ENCODE measurements at places on chromosomes 6 and 20.

DNA sequence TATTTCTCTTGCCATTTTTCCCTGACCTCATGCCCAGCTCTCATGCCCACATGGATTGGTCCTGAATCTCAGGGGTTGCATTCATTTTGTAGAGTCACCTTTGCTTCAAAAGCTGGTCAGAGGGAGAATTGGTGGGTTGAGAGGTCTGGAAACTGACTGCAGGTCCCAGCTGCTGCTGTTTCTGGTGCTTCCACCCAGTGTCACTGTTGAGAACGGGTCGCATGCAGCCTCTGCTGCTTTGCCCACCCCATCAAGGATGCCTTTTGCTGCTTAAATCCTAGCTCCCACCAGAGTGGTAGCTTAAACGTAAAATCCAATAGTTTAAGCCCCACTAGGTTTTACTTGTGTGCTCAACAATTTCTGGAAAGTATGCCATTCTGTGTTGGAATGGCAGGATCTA is 211.4 kb upstream of the TSHZ2 start:
- DNase-seq = no peak

DNA sequence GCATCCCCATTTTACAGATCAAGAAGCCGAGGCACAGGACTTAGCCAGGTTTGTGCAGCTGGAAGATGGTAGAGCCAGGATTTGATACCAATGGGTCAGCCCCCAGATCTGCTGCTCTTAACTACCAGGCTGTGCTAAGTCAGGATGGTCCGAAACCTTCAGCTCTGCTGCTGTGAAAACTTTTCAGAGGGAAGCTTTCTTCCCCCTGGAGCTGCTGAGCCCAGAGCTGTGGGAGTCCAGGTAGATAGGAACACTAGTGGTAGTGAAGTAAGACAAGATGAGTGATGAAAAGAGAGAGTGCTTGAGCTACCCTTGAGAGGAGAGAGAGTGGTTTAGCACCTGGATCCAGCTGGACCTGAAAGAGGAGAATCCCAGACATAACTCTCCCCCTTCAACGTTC is 230.8 kb downstream of the CDH4 start:
- DNase-seq = no peak

GRCh38 chr6:156848123-156848522 is 70.9 kb downstream of the ARID1B start:
- DNase-seq = no peak

DNA sequence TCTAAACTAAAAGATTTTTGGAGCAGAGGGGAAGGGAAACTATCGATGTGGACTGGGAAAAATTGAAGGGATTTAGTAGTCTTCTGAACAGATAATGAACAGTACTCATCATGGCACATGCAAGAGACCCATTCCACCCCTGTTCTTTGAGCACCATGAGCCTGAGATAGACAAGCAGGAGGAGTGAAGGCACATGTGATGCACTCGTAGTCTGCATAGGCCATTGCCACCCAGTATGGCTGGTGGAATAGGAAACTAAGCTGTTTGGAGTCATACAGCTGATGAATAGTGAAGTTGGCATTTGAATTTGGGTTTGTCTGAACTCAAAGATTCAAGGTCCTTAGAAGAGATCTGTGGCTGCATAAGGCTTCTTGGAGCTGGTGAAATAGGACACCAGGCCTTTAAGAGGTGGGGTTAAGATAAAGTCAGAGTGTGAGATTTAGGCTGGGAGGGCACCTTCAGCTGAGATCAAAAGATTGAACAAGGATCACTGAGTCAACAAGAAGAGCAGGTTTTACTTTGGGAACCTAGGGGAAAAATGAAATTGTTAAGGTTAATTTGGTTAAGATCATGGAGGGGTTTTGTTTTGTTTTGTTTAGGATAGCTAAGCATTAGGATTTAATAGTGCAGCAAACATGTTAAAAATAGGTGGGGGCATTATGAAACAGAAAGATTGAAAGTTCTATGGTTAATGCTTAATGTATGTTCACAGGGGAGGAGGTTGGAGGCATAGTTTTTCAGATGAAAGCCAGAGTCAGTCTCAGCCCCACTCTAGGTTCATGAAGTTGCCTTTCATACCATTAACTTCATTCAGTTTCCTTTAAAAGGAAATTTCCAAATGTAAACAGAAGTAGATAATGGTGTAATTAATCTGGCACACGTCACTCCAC is 148.8 kb downstream of the ARID1B start:
- DNase-seq = no peak

- no peak for DNase-seq
Measured at GRCh38 chr6:37669306-37669705, 28.4 kb downstream of the MDGA1 start.

- no peak for DNase-seq
Measured at GRCh38 chr20:49179368-49180277, 8.5 kb downstream of the STAU1 start.

DNA sequence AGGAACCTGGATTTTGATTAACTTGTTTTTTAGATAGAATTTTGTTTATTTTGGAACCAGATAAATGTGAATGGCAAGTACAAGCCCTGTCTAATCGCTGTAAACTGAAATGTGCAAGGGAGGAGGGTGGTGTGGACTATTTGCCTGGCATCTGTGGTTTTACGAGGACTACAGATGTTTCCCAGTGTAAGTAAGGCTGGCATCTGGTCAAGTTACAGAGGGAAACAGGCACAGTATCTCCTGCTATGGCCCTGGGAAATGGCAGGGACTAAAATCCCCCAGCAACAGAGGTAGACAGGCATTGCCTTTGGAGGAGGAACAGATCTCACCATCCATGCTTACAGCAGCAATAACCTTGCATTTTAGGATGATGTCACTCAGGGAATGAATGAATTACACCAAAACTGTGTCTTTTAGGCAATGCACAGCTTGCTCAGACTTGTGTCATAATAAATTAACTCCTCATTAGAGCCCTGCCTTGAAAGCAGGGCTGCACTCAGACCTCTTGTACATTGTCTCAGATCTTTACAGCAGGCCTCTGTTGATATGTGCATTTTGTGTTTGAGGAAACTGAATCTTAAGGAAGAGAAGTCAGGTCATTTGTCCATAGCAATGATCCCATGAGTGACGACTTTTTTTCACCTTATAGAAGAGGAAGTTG is 96.2 kb downstream of the TCP11 start:
- no peak for DNase-seq

GRCh38 chr20:19888269-19888671 is 128.9 kb upstream of the NAA20 start:
- no peak for DNase-seq

DNA sequence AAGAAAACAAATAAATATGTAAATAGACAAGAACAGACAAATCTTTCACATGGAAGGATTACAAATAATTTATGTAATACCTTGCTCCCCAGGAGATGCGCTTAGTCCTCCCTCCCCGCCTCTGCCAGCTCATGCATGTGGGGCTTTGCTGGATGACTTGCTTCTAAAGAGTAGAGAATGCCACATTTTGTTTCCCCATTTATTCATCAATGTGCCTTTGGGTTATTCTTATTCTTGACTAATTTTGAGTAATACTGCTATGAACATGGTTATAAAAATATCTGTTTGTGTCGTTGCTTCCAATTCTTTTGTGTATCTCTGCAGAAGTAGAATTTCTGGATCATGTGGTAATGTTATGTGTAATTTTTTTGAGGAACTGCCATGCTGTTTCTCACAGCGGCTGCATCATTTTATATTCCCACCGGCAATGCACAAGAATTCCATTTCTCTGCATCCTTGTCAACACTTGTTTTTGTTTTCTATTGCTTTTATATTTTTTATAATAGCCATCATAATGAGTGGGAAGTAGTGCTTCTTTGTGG is 23.8 kb upstream of the DUSP22 start:
- DNase-seq = no peak

- no peak for DNase-seq
Measured at GRCh38 chr6:28977341-28978132, 27.6 kb downstream of the ZNF311 start.

DNA sequence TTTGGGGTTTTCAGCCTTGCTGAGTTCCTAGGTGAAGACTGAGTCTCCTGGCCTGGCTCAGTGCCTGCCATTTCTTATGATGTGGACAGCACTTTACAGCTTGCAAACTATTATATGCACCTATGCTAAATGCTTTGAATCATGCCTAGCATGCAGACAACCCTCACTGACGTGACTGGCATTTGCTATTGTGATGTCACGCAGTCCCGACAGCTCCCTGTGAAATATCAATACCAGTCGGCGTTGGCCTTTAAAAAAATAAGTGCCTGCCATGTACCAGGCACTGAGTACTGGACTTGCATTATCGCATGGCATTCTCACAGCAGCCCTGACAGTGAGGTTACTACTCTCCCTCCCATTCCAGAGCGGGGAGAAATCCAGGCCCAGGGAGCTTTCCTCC is 35.5 kb downstream of the UQCC2 start:
- no peak for DNase-seq

- peak; percentile 34 for DNase-seq
Measured at GRCh38 chr6:147204060-147204785, at the start of gene STXBP5. Gene STXBP5, plus strand, starts transcription at chr6:147204417. Its CDS starts 116 bp downstream, at chr6:147204533.

DNA sequence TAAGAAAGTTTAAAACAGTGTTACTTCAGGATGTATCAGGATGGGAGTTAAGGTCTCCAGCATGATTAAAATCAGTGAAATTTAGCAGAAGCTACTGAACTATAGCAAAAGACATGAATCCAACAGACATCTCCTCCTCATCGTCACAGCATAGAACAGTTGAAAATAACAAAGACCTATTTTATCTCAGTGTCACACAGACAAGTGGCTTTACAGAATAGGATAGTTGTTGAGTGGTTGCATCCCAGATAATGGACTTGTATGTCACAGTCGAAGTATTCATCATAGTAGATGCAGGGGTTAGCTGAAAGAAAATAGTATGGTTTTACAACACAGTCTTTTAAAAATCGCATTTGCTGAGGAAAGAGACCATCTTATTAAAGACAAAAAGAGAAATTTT is 31.2 kb downstream of the CRISP1 start:
- DNase-seq = no peak

DNA sequence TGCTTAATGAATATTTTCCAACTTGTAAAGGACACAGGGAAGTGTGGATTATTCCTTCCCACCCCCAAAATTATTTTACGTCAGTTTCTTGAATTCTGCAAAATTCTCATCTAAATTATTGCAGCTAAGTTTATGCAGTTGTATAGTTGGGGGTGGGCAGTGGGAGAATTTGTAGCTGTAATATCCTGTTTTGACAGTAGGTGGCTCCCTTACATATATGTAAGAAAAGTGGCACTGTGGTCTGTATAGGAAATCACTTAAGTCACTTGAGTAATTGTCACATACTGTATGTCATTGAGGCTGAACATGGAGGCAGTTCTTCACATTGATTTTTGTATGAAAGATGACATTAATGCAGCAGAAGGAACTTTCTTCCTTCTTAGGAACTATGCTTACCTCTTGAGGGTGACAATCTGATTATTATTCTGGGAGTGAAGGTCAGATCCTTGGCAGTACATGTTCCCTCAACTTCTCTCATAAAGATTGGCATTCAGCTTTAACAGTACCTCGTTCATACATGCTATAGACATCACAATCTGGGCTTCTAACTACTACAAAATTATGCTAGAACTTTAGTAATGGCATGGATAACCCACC is 14.6 kb upstream of the CFAP206 start:
- no peak for DNase-seq

DNA sequence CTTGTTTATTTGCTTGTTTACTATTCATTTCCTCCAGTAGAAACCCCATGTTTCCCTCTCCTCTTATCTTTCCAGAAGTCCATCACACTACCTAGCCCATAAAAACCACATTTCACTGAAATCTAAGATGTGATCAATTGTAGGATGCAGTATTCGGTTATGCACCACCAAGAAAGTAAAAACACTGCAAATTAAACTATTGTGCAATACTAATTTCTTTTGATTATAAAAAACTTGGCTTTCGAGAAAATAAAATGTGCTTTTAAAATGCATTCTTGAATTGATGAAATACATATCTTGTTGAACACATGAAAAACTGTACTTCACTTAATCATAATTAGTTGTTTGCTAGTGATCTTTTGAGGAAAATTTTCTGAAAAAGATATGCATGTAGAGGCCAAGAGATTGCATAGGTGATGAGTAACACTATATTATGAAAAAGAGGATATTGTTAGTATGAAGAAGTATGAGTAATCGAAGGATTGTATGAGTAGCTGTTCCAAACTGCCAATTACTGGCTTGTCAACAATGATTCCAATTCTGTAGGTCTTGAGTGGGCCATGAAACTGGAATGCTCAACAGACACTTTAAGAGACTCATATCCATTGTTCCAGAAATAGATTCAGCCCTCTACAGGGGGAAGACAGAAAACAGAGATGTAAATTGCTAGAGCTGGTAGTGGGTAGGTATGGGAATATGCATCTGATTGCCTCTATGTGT is 79.7 kb downstream of the RNF217 start:
- DNase-seq = no peak

DNA sequence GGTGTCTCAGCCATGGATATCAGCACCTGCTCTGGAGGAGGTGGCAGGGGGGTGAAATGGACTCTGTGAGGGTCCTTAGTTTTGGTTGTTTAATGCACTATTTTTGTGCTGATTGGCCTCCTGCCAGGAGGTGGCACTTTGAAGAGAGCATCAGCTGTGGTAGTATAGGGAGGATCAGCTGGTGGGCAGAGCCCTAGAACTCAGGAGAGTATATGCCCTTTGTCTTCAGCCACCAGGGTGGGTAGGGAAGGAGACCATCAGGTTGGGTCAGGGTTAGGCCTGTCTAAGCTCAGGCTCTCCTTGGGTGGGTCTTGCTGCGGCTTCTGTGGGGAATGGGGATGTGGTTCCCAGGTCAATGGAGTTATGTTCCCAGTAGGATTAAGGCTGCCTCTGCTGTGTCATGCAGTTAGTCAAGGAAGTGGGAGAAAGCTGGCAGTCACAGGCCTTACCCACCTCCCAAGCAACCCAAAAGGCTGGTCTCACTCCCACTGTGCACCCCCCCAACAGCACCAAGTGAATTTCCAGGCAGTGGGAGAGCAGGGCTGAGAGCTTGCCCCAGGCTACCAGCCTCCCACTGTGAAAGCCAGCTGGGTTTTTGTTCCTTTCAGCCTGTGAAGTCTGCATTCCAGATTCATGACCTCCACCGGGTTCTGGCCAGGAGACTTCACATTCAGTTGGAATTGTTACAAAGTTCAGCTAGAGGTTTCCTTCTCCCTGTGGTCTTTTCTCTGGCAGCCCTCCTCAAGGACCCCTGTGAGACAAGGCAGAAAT is 5.7 kb upstream of the OSTM1 start:
- no peak for DNase-seq

DNA sequence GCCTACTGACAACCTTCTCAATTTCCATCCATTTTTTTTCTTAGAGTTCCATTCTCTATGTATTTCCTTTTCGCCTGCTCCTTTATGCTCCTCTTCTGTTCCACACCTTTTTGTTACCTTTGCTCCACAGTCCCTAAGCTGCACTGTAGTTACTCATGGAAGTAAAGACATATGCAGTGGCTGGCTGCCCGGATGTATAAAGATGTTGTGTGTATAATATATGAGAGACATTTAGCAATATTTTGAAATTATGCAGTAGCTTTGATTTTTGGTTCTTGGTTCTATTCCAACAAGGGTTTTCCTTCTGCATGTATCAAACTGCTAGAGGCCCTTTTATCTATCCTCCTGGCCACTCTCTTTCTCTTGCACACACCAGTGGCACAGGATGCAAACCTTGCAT is 234.9 kb downstream of the DOK5 start:
- DNase-seq = no peak
